ENCODE measurements at places on chromosomes 1 and 21.
A peak's percentile ranks its signal among the peaks of the same experiment; 100 is the strongest.

DNA sequence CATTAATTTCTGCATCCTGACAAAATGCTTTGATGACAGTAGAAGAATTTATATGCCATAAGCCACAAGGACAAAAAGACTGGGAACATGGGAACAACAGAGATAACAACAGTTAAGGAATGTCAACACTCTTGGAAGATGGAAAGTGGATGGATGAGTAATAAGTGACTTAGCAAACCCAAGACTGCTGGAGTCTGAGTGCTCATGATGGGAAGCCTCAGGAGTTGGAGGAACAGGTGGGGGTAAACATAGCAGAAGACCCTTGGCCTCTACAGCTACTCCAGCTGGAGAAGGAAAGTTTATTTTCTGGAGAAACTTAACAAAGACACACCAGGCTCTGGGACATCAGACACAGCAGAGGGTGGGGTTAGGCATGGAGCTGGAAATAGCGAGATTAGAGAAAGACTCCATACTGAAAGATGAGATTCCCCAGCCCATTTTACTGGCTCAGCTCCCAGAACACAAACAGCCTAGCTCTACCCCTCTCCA is 13.6 kb downstream of the G0S2 start:
- DNase-seq = no peak

- peak; percentile 41 for DNase-seq
Measured at GRCh38 chr1:172818841-172819527, 160.1 kb downstream of the FASLG start.

DNA sequence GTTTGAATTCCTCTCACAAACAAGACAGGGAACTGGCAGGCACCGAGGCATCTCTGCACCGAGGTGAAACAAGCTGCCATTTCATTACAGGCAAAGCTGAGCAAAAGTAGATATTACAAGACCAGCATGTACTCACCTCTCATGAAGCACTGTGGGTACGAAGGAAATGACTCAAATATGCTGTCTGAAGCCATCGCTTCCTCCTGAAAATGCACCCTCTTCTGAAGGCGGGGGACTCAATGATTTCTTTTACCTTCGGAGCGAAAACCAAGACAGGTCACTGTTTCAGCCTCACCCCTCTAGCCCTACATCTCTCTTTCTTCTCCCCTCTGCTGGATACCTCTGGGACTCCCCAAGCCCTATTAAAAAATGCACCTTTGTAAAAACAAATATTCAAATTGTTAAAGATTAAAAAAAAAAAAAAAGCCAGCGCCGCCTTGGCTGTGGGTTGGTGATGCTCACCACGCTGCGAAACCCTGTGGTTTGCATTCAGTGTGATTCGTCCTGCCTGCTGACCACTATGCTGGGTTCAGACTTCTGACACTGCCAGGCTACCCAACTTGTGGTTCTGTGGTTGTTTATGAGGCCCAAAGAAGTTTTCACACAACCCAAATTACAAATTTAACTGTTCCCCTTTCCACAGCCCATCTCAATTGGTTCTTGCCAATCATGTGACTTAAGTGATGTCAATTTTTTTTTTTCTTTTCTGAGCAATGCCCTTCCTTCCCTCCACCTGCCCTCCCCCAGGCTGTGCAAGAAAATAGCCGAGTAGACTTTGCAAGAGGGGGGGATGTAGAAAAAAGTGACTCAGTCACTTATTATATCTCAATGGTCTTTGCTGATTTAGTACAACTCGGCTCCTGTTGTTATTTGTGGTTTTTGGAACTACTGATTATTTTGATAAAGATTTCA is at the start of gene RUNX1:
Gene RUNX1, minus strand, starts transcription at position 597 of the 912 bp plus-strand sequence.
- peak; percentile 67 for DNase-seq

DNA sequence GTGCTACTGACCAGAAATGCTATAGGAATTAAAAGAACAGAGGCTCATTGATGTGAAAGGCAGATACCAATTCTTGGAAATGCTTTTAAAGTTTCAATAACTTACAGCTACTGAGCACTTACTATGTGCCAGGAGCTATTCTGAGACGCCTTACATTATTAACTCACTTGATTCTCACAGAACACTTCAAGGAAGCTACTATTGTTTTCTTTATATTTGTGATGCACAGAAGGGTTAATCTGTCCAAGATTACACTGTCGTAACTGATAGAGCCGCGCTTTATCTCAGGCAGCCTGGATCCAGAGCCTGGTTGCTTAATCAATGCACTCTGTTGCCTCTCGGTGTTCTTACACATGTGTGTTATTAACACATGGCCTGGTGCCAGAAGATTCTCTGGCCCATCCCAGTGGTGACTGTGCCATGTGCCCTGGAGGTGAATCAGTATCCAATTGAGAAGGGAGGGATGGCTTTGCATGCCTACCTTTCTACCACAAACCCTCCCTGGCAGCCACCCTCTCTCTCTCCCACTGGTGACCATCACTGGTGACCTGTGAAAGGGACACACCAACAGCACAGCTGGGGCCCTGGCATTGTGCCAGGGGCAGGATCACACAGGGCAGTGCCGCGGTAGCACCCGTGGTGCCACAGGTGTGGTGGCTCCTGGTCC is 8.8 kb downstream of the FMO1 start:
- DNase-seq = no peak

DNA sequence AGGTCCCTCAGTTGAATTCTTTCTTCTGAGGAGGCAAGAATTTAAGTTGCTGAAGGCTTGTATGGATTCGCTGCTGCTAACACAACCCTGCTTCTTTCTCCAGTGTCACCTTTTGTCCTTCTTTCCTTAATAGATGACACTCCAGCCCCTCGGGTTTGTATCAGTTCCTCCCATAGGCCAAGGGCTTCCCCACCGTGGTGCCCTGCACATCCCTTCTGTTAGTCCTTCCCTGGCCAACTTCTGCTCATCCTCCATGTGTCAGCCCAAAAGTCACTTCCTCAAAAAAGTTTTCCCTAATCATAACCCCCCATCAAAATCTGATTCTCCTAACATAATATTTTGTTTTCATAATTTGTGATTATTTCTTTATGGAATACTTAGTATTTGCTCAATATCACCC is 190.4 kb downstream of the RHOU start:
- no peak for DNase-seq

DNA sequence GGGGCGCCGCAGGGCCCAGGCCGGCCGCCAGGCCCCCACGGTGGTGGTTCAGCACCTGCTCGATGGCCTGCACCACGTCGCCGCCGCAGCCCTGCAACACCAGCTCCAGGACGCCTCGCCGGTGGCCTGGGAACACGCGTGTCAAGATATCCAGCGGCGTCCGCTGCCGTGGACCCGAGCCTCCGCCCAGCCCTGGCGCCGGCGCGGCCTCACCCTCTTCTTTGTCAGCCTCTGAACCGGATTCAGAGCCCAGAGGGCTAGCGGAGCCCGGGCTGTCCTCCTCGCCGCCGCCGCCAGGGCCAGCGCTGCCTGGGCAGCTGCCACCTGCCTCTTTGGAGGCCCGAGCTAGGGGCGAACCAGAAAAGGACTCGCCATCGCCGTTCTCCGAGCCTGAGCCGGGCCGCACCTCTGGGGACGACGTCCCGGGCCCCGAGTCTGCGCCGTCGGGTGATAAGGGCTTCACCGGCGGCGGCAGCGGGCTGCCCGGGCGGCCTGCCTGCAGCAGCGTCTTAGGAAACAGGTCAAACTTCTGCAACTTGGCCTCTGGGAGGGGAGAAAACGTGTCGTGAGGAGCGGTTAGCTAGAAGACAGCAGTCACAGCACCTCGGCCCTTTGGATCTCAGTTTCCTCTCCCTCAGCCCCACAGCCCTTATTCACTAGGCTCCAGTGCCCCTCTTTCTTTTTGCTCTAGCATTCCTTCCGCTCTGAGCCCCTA is 3.9 kb downstream of the DMRTA2 start:
- DNase-seq = no peak

DNA sequence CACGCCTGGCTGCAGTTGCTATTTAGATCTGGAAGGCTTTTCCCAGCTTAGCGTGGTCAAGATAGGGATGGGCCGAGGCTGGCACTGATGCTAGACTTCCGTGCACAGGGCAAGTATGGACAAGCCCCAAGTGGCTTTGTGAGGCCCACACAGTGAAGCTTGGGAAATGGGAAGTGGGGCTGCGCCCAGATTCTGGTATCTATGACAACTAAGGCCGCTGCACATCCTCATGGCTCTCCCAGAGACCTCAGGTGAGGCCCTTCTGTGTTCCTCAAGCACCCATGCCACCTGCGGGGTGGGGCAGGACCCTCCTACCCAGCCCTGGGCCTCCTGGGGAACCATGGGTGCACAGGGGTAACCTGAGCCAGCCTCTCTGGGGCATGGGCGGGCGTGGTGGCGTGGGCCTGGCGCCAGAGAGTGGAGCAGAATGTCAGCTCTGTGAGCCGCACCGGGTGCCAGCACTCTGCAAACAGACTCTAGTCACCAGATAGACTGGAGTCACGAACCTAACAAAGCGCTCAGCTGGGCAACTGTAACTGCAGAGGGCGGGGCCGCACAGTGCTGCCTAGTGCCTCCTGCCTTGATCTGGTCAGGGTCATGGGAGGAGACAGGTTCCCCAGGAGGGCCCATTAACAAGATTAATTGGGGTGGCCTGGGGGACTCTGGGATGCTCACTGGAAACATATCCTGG is 46.4 kb downstream of the ELF3 start:
- DNase-seq = no peak

Measured in activated CD8-positive, alpha-beta memory T cell treated with anti-CD3 and anti-CD28 coated beads, Interleukin-2, amount 50 U/mL, for 4 hours (primary cell).